Endodermal cell (in vitro differentiated cells): ENCODE measurements at places on chromosomes 3 and 15. TPM values are rescaled to one million over a fixed set of nuclear protein-coding genes. Genes with fewer than 3 reads are reported as not detected.

Gene CAPN7
- total RNA-seq, result 31.6 to 41.2 TPM (median 34.3 TPM) in 3 replicates

Gene SQOR
- 0.23 TPM in 1 of 2 replicates, not detected in the other for total RNA-seq

Gene IQCH
- 5.7 and 6.2 TPM in 2 replicates for total RNA-seq

Gene EPHB1
- 2.4 and 3.6 TPM in 2 replicates for total RNA-seq

Gene SCN11A
- 0.63 and 0.81 TPM in 2 replicates for total RNA-seq

Gene DUSP7
- total RNA-seq, result 16.7 to 17.2 TPM (median 17.2 TPM) in 3 replicates

Gene TTC21A
- total RNA-seq, result 5.0 and 5.8 TPM in 2 replicates

Gene VPS39
- 57.2 and 60.4 TPM in 2 replicates for total RNA-seq

Gene RABL3
- 17.1 to 23.0 TPM (median 22.9 TPM) in 3 replicates for total RNA-seq

Gene AADAC
- not detected in 3 replicates for total RNA-seq

Gene TMEM207
- total RNA-seq, result not detected in 2 replicates

Gene STX19
- not detected in 2 replicates for total RNA-seq

Gene FBXO40
- total RNA-seq, result not detected in 3 replicates

Gene SERPINI2
- 0.45 TPM in 1 of 2 replicates, not detected in the other for total RNA-seq
